Epithelial cell of proximal tubule (primary cell): ENCODE measurements at places on chromosomes 2 and 18.

DNA sequence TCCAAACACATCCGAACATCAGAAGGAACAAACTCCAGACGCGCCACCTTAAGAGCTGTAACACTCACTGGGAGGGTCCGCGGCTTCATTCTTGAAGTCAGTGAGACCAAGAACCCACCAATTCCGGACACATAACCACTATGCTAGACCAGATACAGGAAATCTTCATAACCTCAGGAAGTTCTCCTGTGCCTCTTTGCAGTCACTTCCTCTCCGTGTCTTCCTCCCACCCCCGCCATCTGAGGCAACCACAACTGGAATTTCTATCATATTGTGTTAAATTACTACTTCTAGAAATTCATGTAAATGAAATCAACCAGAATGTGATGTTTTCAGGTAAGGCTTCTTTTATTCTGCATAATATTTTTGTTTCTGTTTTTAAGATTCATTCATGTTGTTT is 631.0 kb upstream of the NXPH2 start:
- no peak for DNase-seq

DNA sequence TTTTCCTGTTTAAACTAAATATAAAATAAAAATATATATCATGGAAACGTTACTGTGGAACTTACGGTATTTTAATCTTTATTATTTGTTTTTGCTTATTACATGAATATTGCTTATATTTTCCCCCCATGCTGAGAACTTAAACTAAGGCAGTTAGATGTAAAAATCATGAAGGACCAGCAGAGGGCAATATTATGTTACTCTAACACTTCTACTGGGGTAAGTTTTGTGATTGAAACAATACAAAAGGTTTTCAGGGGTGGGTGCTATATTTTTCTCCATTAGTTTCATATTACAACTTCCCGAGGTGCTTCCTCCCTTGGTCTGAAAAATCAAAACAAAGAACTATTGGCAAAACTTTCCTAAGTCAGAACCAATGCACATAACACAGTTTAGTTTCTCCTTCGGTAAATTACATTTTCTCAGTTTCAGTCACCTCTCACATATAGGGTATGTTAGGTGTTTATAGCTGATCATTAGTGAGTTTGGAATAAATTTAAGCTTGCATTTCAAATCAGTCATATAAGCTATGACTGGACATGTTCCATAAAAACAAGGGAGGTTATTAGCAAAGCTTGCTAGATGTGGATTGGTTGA is 54.8 kb downstream of the ZNF407 start:
- DNase-seq: no peak

DNA sequence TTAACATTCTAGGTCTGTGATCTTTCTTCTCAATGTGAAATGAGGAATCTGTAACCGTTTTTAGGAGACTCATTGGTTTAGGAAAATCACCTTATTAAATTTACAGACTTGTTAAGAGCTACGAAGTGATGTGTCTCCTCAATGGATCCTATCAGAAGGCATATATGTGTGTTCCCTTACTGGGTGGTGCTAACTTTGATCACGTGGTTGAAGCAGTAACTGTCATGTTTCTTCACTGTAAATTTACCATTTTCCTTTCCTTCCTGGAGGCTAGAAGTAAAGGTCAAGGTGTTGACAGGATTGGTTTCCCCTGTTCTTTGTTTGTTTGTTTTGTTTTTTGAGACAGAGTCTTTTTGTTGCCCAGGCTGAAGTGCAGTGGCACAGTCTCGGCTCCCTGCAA is 1.4 kb upstream of the MTHFD2 start:
- DNase-seq: no peak

DNA sequence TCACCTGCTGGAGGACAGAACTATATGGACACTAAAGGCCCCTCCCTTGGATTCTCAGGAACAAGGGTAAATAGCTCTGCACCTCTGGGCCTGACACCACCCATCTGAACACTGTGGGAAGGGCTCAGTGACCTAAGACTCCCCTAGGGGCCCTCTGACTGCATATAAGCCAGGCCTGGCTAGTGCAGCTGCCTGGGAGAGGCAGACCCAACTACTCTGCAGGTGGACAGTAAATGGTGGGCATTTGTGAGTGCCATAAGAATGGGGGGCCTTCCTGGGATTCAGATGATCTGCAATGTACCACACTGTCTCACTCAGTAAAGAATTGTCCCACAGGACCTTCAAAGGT is 11.2 kb upstream of the WIPF1 start:
- no peak for DNase-seq

- no peak for DNase-seq
Observed at GRCh38 chr2:132390076-132390475, 26.5 kb upstream of the GPR39 start.

DNA sequence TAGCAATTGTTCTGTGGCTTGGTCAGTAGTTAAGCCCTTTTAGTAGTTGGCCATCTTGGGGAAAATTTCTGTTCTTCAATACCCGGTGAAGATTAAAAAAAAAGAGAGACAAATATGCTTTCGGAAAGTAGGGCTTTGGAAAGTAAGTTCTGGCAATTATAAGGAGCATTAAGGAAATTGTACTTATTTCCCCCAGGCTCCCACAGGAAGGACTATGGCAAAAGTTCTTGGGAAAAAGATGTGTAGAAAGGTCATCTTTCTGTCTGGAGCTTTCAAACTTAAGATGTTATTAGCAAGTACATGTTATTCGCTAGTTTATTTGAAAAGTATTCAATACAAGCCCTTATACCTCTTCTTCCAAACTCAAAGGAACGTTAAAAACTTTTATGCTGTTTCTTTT is 144.5 kb downstream of the MTX2 start:
- DNase-seq: no peak

- no peak for DNase-seq
Observed at GRCh38 chr2:68722712-68723111, 11.9 kb upstream of the ARHGAP25 start.
